Endodermal cell (in vitro differentiated cells): ENCODE measurements at places on chromosomes 4 and X. TPM values are rescaled to one million over a fixed set of nuclear protein-coding genes. Genes with fewer than 3 reads are reported as not detected.

DNA sequence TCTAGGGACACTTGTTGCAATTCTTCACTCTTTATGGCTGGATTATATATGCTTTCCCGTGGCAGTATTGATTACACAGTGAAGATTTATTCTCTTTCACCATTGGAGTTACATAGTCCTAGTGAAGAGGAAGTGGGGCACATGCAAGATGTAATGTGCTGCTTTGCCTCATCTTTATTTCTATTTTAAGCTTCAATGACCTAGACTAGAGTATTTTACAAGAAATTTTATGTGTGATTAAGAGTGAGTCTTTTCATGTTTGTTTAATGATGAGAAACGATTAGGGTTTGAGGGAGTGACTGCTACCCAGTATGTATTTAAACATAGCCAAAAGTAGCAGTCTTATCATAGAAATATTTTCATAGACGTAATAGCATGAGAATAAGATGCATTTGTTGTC, 30.8 kb downstream of the DIAPH2 start:
- DNase-seq, result no peak

- DNase-seq, result no peak
Measured at GRCh38 chr4:121217351-121217750, 53.2 kb upstream of the TNIP3 start.

GRCh38 chr4:91366554-91366953, 937.2 kb upstream of the GRID2 start:
- DNase-seq, result no peak

- DNase-seq, result no peak
Measured at GRCh38 chr4:126028876-126029275, 714.1 kb downstream of the FAT4 start.

DNA sequence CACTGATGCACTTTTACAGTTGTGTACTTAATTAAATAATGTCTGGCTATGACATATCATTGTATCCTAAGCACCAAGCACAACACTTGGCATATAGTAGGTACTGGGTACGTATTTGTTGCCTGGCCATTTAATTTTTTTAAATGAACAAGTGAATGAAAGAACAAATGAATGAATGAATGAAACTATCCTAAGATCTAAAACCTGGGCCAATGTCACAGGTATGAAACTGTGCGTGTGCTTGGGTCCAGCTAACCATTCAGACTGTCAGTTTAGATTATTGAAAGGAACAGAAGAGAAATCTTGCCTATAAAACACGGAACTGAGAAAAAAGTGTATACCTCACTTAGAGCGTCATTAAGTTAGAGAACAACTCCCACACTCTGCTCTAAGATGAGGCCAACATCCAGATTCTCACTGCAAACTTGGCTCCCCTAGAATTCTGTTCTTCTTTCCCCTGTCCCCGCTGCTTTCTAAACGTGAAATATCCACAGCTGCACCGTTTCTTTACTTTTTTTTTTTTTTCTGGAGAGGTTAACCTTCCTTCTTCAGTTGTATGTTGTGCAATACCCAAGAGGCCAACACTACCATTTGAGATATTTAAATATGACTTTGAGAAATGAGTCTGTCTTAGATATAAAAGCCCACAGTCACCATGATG, 17.3 kb upstream of the SEL1L3 start:
- no peak for DNase-seq

DNA sequence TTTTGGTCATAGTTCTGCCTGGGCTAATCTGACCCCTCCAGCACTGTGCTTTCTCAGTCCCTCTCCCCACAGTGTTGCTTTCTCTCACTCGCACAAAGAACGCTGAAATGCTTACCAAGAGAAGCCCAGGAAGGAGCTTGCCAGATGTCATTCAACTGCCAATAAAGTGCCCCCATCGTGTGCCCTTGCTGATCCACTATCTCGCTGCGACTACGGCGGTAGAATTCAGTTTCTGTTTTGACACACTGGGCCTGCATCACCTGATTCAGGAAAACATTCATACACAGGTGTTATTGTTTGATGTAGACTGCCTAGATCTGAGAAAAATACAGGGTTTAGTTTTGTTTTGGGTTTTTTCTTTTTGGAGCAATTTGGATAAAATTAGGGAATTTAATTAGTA, 121.2 kb downstream of the MANBA start:
- no peak for DNase-seq

The NPNT gene
- total RNA-seq, result 0.88 and 1.3 TPM in 2 replicates
